Pancreas (tissue), 10 donors: ENCODE measurements at places on chromosomes 3 and 15. TPM values are rescaled to one million over a fixed set of nuclear protein-coding genes. Genes with fewer than 3 reads are reported as not detected.
A peak's percentile ranks its signal among the peaks of the same experiment; 100 is the strongest.

GRCh38 chr3:14646589-14647413 lies 4.8 kb upstream of the CCDC174 start:
- no peak for DNase-seq

DNA sequence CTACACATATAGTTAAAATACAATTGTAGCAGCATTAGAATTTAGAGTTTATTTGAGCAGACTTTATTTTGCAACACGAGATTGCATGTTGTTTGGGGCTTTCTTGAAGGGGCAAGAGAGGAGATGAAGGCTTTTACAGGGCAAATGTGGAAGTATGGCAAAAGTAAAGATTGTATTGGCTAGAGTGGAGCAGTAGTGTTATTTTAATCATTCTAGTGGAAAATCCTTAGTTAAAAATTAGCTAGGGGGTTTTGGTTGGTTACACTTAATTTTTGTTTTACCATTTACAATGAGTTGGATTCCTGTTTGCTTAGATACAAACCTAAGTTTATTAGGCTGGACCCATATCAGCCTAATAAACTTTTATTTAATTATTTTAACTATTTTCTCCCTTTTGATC lies 4.6 kb downstream of the OR5H15 start:
- DNase-seq, result no peak

GRCh38 chr15:98722209-98722608 lies 73.9 kb downstream of the IGF1R start:
- DNase-seq, result no peak

Gene HTR3E
- not detected for total RNA-seq

GRCh38 chr15:35753486-35753885 lies 207.5 kb upstream of the DPH6 start:
- no peak for DNase-seq

DNA sequence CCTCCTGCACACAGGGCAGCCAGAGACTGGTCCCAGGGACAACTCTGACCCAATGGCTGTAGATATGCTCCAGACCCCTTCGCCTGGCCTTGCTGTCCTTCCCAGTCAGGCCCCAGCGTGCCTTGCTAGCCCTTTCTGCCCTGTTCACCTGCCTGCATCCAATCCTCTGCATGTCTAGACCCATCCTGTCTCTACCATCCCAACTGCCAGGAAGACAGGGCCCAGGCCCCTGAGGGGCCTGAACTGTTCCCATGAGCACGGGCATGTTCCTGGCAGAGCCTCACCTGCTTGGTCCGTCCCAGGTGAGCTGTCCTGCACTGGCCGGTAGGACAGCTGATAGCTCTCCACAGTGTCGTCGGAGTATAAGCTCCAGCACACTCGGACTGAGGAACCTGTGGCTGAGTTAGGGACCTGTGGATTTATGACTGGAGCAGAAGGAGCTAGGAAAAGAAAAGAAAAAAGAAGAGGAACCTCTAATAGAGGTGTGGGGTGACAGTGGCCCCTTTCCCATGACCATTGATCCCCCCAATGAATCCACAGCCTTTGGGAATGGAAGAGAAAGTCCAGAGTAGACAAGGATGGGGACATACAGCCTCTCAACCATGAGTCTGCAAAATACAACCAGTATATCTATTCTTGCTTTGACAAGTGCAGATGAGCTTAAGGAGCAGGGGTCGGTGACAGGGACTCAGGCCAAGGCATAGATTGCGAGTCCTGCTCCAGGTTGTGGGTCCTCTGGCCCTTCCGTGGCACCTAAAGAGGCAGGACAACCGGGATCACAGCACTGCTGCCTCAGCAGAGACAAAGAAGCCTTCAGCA lies 33.9 kb downstream of the FSD2 start:
- DNase-seq, result no peak

GRCh38 chr3:42369304-42369703 lies 41.1 kb downstream of the LYZL4 start:
- DNase-seq, result peak; percentile 13

- DNase-seq, result no peak
Measured at GRCh38 chr3:14154276-14154675, 24.1 kb downstream of the XPC start.

Gene SPSB4
- total RNA-seq, result 15.4 TPM

DNA sequence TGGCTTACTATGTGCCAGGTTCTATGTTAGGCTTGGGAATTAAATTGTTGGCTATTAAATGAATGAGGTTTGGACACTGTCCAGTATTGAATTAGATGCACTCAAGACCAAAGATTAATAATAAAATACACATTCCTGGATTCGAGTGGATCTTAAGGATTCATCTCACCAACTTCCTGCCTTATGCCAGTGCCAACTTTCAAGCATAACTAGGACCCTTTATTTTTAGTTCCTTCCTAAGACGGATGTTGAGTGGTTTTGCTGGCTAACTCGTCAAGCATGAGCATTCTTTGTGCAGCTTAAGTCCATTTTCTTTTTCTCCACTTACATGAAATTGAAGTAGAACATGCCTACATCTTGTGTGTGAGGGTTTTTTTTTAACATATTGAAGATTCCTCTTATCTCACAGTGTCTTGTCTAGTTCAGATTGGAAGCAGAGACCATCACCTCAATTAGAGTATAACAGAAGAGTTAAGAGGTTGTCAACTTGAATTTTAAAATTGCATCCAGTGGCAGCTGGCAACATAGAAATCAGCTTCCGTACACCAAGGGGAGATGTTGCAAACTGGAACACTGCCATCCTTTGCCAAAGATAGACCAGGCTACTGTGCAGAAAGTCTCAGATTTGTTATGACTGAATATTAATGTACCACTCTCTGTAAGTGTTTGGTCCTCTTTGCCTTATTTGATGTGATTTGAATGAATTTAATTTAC lies 106.3 kb upstream of the BFSP2 start:
- no peak for DNase-seq

DNA sequence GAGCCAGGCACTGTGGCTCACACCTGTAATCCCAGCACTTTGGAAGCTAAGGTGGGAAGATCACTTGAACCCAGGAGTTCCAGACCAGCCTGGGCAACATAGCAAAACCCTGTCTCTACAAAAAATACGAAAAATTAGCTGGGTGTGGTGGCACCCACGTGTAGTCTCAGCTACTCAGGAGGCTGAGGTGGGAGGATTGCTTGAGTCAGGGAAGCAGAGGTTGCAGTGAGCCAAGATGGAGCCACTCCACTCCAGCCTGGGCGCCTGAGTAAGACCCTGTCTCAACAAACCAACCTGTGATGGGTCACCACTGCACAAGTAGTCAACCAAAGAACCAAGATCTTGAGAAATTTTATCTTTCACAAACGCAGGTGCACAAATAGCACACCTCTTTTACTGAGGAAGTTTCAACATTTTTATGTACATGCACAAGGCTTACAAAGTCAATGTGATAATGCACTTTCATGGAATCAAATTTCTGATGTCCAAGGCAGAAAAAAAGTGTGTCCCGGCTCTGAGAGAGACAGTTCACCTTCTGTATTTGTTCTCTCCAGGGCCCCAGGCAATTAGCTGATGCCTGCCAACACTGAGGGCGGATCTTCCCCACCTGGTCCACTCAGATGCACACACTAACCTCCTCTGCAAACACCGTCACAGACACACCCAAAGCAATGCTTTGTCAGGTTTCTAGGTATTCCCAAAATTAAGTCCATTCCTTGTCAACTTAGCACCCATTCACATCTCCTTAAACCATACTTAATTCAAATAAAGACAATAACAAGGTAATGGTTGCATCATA lies 12.4 kb downstream of the ACAA1 start:
- DNase-seq, result no peak

- no peak for DNase-seq
Measured at GRCh38 chr3:99966662-99967416, 147.5 kb downstream of the FILIP1L start.

DNA sequence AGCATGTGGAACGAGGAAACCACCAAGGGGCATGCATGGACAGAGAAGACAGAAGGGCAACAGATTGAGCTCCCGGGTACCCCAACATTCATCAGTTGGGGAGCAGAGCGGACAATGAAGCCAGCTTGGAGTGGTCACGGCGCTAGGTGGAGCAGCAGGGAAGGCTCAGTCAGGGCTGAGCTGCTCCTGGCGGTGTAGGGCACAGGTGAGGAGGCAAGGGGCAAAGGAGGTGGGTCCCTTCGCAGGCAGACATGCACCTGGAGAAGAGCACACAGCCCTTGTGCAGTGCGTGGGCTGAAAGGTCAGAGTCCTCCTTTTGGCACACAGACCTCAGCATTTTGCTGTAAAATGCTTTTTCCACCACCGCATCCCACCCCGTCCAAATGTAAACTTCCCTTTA lies 90.0 kb upstream of the SLC6A6 start:
- no peak for DNase-seq

DNA sequence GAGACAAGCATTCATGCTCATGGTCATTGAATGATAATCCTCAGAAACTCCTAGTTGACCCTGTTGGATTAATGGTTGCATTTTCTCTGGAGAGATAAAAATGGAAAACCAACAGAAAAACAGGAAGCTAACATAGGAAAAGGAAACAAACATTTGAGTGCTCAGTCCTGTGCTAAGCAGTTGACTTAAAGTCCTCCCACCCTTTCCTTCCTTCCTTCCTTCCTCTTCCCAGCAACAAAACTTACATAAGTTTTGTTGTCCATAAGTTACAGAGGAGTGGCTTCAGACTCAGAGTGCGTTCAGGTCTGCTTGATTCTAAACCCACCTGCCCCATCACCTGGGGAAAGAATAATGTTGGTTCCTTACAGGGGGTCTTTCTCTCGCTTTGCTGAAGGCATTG lies 163.8 kb upstream of the RGMA start:
- no peak for DNase-seq
